ENCODE measurements at places on chromosomes 7 and 10.

GRCh38 chr10:24495666-24496460 lies 227.8 kb downstream of the ARHGAP21 start:
- DNase-seq, result no peak

GRCh38 chr10:31350891-31351290 lies 31.9 kb downstream of the ZEB1 start:
- no peak for DNase-seq

- no peak for DNase-seq
Observed at GRCh38 chr7:47247132-47247531, 334.8 kb downstream of the TNS3 start.

- DNase-seq, result no peak
Observed at GRCh38 chr10:61986382-61986781, 84.9 kb downstream of the ARID5B start.

- no peak for DNase-seq
Observed at GRCh38 chr7:44595934-44596635, 10.3 kb upstream of the OGDH start.

DNA sequence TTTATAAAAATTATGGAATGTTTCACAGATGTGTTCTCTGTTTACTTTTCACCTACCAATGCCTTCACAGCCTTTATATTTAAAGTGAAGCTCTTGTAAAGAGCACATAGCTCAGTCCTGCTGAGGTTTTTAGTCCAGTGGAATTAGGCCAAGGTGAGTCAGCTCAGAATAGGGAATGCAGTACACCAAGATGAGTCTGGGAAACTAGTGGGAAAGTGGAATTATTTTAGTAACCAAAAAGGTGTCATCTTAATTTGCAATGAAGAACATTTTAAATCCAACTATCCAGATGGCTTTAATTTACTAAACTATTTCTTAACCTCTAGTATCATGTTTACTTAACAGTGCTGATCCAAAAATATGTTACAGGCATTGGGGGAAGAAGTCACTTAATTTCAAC lies 236.3 kb upstream of the CTBP2 start:
- no peak for DNase-seq

DNA sequence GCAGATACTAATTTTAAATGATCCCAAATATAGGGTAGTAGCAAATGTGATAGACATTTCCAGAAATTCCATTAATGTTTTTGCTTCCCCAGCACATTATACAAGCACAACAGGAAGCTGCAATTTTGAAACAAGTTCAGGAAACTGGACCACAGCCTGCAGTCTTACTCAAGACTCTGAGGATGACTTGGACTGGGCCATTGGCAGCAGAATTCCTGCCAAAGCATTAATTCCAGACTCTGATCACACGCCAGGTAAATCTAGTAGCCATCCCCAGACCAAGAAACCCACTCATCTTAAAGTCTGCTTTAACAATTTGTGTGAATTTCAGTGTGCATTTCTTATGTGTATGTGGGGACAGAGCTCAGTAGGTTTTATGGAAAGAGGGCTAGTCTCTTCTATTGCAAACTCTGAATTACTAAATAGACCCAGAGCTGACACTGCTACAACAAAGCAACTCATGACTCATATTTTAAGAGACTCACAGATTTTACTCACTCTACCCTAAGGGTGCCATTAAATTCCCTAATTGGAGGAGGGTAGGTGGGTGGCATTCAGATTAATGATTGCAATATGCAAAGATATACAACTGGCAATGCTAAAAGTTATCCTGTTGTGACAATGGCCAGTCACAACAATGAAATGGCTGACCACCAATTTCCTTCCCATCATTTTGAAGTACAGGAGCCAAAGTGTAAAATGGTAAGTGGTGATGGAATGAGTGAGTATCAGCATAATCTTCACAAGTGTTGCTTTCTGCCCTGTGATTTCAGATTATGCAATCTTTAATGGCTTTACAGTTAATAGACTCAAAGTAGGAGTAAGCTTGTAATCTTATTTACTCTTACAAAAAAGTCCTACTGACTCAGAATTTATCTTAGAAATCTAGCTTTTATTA lies 317.6 kb upstream of the PLXDC2 start:
- no peak for DNase-seq

GRCh38 chr7:151375530-151376217 lies 34.1 kb downstream of the NUB1 start:
- no peak for DNase-seq

- no peak for DNase-seq
Observed at GRCh38 chr7:127876393-127876792, 154.8 kb downstream of the LRRC4 start.

DNA sequence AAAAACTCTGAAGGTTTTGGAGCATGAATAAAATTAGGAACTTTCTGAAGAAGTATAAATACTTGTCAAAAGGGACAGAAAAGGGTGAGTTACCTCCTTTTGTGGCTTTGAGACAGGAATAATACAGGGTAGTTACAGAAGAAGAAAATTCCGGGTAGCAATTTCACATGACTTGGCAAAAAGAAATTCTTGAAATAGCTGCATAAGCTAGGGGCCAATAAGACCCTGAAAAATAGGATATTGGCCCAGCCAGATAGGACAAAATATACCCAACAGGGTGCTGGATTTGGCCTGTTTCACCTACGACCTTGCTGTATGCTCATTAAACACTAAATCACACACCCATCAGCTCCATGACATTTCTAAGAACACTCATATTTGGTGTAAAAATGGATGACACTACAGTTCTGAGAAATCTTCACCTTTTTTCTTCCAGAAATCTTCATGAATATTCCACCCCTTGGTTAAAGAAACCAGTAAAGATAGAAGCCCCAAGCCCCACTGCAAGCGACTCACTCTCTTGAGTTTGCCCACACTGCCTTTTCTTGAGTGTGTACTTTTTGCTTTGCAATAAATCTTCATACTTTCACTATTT lies 362.7 kb downstream of the SEMA3D start:
- DNase-seq, result no peak

GRCh38 chr7:5334671-5335070 lies 51.9 kb downstream of the SLC29A4 start:
- DNase-seq, result peak; percentile 15

- DNase-seq, result no peak
Observed at GRCh38 chr10:77180794-77181193, 456.8 kb downstream of the KCNMA1 start.

GRCh38 chr10:60400366-60400765 lies 10.7 kb upstream of the ANK3 start:
- DNase-seq, result no peak

- no peak for DNase-seq
Observed at GRCh38 chr7:4102231-4102841, 579.8 kb upstream of the FOXK1 start.

GRCh38 chr10:71727105-71727737 lies 7.6 kb upstream of the C10orf105 start:
- peak; percentile 52 for DNase-seq

DNA sequence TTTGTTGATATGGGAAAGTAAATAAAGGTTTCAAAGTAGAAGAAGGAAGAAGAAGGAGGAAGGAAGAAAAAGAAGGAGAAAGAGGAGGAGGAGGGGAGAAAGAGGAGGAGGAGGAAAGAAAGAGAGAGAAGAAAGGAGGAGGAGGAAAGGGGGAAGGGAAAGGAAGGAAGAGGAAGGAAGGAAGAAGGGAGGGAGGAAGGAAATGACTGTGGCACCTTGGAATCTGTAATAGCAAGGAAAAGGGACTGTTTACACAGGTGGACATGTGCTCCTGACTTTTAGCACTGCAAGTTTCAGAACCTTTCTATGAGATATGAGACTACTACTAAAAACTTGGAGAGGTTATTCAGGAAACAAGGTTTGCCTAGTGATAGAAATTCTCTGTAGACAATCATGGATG lies 153.2 kb downstream of the BTAF1 start:
- DNase-seq, result no peak

DNA sequence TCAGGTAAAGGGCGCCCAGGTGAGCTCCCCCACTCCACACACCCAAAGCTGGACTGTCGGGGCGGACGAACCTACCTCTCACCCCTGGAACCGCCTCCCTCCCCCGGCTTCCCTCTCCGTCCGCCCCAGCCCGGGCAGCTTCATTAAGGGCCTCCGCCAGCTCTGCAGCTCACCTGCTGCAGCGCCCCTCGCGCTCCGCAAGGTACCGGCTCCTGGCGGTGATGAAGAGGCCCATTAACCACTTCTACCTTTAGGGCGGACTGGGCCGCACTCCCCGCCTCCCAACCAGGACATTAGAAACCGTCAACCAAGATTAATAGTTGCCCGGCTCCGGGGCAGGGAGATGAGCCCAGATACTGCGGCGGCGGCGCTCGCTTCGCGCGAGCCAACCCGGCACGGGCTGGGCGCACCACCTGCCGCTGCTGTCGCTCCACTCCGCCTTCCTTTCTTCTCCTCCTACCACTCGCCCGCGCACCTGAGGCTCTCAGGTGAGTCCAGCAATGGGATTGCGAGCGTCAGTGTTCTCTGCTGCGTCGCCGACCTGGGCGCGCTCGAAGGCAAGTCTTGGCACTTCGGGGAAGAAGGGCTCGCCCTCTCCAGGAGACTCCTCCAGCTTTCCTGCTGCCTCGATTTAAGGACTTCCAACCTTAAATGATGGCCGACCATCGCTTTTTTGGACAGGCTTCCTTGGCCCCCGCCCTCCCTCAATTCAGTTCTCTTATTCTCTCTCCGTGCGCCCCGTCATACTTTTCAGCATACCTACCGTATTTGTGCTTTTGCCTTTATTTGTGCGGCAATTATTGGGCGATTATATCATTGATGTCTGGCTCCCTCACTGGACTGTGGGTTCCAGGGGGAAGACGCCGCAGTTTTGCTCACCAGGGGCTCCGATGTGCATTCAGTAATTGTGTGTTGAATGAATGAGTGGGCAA lies 13.6 kb upstream of the KAZALD1 start:
- no peak for DNase-seq

DNA sequence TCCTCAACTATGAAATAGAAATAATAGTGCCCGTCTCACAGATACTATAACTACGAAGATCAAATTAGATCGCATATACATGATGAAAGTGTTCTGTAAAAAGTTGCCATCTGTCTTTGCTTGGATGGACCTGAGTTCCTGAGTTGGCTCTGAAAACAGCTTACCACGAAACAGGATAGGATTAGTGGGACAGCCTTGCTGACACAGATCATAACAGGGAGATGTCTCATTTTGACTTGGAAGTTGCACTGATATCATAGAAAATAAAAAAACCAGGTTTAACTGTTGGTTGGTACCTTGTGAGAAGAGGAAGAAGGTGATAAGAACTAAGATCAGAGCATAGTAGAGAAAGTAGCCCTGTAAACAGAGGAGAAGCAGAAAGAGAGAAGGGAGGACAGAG lies 79.3 kb upstream of the AGBL3 start:
- DNase-seq, result no peak

GRCh38 chr10:14409247-14409646 lies 78.5 kb upstream of the FRMD4A start:
- DNase-seq, result no peak
